Skeletal muscle cell (primary cell): ENCODE measurements at places on chromosomes 12 and 14.

- DNase-seq: no peak
These were observed 137.2 kb upstream of the DNM1L start for GRCh38 chr12:32541754-32542374.

DNA sequence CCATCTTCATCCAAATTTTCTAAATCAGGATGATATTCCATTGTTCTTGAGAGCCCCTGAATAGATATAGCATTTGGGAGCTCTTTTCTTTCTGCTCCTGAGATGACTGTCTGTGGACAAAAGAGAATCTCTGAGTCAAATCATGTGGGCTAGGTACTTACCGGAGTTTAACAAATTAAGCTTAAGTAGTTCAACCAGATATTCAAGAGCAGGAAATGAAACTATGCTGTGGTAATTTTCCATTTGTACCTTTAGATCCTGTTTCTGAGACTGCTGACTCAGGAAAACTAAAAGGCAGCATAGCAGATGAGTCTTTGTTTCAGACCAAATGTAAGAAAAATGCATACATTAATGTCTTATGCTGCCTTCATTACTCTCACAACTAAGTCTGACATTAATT lies at the start of gene CLEC7A:
CLEC7A (minus strand) TSS at position 158 of the 400 bp plus-strand sequence; CDS start at position 41, 117 bp downstream.
- no peak for DNase-seq

- DNase-seq: no peak
These were observed 13.9 kb downstream of the MFAP5 start for GRCh38 chr12:8648576-8649205.

DNA sequence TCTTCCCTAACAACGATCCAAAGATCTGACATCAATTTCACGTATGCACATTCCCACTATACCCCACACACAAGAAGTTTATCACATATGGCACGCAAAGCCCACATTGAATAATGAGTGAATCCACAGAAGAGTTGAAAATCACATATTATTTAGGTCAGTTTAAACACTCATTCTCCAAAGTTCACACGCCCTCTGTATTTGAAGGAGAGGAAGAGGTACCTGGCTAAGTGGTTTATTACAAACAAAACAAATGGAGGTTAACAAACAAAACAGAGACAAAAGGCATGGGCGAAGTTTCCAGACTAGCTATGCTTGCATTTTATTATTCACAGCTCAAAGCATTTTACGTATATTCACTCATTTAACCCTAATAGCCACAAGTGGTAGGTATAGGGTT lies 41.8 kb downstream of the CPM start:
- DNase-seq: no peak

- DNase-seq: no peak
These were observed 30.1 kb upstream of the PWP1 start for GRCh38 chr12:107655281-107656065.

DNA sequence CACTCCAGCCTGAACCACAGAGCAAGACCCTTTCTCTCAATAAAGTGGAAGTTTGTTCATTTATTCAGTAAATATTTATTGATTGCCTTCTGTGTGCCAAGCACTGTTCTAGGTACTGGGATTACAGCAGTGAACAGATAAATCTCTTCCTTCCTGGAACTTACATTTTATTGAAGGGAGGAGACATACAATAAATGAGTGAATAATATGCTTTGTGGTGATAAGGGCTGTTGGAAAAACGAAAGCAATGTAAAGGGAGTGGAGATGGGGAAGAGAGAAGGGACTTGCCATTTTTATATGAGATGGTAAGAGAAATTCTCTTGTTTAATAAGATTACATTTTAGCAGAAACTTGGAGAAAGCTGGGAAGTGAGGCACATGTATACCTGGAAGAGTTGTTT lies 1.6 kb downstream of the GSKIP start:
- DNase-seq: no peak

GRCh38 chr12:94405413-94406116 lies 54.1 kb downstream of the CEP83 start:
- DNase-seq: no peak

- DNase-seq: peak; percentile 17
These were observed 127.1 kb downstream of the CAPZA3 start for GRCh38 chr12:18864900-18865561.

GRCh38 chr14:74599321-74599761 lies 12.7 kb downstream of the LTBP2 start:
- no peak for DNase-seq

GRCh38 chr14:93033084-93033982 lies 82.4 kb downstream of the ITPK1 start:
- no peak for DNase-seq

DNA sequence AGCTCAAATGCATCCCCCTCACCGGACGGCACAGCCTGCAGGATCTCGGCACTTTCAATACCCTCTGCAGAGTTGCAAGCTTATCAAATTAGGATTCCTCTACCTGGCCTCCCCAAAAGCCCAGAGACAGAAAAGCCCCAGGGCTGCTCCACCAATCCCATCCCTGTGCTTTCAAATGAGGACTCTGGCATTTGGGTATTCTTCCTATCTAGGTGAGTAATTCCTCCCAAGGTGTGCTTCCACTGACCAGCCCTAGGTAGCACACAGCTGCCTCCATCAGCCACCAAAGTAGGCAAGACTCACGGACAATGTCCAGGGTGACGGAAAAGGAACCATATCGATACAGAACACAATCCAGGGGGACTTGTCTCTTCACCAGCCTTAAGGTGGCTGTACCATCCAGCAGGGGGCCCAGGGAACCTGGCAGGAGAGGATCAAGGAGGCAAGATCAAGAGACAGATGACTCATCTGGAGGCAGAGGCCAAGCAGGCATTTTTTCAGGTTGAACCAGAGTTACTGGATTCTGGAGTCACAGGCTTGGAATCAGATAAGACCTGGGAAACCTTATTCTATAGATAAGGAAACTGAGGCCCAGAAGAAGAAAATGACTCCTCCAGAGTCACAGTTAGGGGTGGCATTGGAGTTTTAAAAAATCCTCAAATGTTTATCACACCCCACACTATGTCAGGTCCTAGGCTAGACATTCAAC lies 9.9 kb downstream of the PMEL start:
- DNase-seq: no peak

- DNase-seq: no peak
These were observed 109.7 kb downstream of the ANO4 start for GRCh38 chr12:100904270-100904669.

- DNase-seq: no peak
These were observed 58.3 kb upstream of the ARID2 start for GRCh38 chr12:45671254-45671653.

DNA sequence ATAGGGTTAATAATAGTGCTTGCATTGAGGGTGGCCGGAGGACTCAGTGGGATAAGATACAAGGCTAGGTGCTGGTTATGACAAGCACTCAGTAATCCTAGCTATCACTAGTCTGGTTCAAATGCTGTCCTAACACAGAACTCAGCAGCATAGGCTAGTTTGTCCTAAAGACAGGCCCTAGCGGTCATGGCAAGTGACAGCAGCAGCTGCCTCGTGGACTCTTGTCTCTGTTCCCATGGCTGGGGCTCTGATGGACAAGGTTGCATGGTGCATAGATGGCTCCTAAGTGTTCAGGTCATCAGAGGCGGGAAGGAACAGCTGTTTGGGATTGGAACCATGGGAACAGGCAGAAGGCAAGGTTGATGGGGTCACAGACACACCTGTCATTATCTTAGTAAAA lies 42.4 kb upstream of the IGF1 start:
- no peak for DNase-seq

DNA sequence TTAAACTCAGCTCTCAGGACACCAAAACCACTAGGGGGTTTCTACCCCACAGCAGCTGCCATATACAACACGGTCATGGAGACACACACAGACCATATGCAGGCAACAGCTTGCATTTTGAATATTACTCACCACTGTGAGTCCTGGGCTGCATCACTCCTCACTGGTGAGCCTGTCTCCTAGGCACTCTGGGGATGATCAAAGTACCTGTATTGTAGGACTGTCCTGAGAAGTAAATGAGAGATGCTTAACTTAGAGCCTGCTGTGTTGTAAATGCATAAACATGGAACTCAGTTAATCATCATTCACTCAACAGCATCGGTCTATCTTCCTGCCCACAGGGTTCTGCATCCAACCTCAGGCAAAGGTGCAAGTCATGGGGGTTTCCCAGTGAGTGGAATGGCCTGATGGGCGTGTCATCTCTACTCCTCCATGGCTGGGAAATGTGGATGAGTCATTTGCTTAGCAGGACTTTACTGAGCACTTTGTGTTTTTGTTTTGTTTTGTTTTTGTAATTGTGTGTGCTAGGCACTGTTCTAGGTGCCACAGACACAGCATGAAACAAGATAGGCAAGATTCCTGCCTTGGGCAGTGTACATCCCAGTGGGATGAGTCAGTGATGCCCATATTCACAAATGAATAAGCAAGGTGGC lies 1141.2 kb upstream of the TMEM132C start:
- peak; percentile 69 for DNase-seq

- peak; percentile 39 for DNase-seq
These were observed 32.3 kb downstream of the FRS2 start for GRCh38 chr12:69502345-69503081.

DNA sequence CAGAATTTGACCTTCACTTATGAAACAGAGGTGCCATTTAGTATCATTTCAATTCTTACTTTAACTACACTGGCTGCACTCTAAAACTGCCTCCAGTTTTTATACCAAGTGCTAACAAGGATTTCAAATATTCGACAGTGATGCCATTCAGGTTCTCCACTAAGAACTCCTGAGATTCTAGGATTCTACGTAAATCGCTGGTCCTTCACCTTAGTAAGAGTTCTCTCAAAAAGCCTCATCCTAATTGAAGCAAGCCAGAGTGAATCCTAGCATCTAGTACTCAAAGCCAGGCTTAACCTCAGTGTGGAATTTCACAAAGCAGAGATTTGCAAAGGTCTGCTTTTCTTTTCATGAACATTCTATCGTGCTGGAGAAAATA lies 3.5 kb downstream of the SLC38A2 start:
- no peak for DNase-seq

GRCh38 chr14:104420990-104421389 lies 158.6 kb upstream of the C14orf180 start:
- no peak for DNase-seq

- DNase-seq: no peak
These were observed 376.3 kb upstream of the RGS6 start for GRCh38 chr14:71555654-71556559.

DNA sequence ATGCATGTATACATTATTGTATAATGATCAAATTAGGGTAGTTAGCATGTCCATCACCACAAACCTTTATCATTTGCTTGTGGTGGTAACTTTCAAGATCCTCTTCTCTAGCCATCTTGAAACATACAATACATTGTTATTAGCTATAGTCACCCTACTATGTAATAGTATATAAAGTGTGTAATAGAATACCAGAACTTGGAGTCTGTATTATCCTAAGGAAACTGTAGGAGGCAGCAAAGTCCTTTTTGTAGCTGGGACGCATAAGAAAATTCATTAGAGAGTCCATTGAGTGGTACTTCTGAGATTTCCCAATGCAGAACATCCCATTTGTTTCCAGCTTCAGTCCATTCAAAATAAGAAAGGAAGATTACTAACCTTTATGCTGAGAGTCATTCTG lies 325.9 kb upstream of the LRFN5 start:
- no peak for DNase-seq
